HEK293T (cell line): ENCODE measurements at places on chromosomes 1 and 21.

DNA sequence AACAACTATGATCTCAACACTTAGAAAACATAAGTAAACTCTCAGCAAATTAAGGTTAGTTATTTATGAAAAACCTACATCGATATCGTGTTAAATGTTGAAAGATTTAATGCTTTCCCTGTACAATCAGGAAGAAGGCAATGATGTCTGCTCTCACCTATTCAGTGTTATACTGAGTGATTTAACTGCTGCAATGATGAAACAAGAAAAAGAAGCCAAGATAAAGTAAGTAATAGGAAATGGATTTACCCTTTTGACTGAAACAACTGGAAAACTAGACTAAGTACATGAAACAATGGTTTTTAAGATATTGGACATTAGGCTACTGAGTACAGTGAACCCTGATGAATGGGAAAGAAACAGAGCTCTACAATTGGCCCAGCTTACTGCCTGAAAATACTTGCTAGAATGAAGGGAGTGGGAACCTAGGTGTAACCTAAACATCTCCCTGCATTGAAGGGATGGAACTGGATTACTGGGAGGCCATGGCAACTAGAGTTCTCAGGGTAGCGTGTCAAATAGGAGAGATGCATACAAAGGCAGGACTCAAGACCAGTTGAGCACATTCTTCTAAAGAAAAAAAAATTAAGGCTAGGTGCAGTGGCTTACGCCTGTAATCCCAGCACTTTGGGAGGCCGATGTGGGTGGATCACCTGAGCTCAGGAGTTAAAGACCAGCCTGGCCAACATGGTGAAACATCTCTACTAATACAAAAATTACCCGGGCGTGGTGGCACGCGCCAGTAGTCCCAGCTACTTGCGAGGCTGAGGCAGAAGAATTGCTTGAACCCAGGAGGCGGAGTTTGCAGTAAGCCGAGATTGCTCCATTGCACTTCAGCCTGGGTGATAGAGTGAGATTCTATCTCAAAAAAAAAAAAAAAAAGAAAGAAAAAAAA lies 37.3 kb downstream of the SNRPE start:
- DNase-seq, result no peak

GRCh38 chr1:29444782-29445729 lies 208.7 kb downstream of the PTPRU start:
- no peak for DNase-seq

DNA sequence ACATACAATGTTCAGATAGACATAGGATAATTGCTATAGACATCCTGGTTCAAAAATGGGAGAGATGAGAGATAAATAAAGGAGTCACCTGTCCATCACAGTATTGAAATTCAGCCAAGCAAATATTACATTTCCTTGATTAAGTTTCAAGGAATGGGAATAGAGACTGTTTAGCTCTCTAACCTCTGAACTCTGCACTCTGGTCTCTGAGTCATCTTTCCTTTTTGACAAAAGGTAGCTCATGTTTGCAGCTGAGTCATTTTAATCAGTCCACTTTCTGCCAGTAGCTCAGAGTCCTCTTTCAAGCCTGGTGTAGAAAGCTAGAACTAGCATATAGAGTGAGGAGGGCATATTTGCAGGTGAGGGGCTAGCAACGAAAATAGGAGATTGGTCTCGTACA lies 51.4 kb upstream of the GJA8 start:
- no peak for DNase-seq

GRCh38 chr1:156662005-156662799 lies 15.0 kb downstream of the NES start:
- DNase-seq, result no peak
